ENCODE measurements at places on chromosomes 16 and 17. TPM values are rescaled to one million over a fixed set of nuclear protein-coding genes. Genes with fewer than 3 reads are reported as not detected.

POLG2 gene
- polyA plus RNA-seq: 27.0 TPM

RAB26 gene
- 19.1 TPM for polyA plus RNA-seq

IL32 gene
- polyA plus RNA-seq: 174 TPM

GNAO1 gene
- polyA plus RNA-seq: 15.9 TPM

LRRC37A gene
- polyA plus RNA-seq: 6.2 TPM

DNA sequence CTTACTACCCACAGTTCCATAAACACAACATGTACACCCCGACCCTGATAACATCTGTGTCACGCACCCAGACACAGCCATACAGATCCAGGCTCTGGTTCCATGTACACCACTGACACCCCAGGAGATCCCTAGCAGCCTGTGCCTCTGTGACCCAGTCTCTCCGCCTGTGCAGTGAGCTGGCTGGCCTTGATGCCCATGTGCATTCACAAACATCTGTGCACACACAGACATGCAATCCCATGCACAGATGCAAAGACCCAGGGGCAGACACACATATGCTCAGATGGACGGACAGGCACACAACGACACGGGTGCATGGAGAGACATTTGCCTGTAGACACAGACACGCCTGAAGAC is 4.1 kb downstream of the CCDC102A start:
- no peak for DNase-seq

- no peak for DNase-seq
These were observed 2.6 kb downstream of the ABR start for GRCh38 chr17:1177016-1177700.

DNA sequence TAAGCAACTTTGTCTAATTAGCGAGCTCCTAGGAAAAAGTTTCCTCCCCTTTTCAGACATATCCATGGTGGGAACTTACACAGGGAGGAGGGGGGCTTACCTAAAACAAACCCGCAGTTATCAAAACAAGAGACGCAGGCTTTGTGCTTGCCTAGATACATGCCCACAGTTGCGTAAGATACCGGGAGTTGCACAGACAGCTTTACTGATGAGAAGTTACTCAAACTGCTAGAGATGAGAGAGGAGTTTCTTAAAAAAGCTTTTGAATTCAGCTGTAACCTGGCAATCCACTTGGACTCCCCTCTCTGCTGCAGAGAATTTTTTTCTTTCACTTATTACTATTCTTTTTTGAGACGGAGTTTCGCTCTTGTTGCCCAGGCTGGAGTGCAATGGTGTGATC is 6.8 kb upstream of the ZP2 start:
- no peak for DNase-seq

- DNase-seq: no peak
These were observed 2.2 kb upstream of the DECR2 start for GRCh38 chr16:399340-400019.

DNA sequence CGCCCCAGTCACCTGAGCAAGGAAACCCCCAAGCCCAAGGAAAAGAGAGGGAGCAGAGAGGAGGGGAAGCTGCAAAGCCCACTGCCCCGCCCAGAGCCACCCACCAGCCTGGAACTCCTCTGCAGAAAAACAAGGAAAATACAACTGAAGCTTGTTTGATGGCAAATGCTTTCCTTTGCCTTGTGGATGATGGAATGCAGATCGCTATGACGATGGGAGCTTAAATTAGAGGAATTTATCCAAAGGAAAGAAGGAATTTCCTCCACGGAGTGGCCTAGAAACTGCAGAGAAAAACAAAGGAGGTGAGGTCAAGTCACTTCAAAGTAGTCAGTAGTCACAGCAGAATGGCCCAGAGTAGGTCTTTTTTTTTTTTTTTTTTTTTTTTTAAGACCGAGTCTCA is 31.5 kb upstream of the ASGR2 start:
- no peak for DNase-seq

DNA sequence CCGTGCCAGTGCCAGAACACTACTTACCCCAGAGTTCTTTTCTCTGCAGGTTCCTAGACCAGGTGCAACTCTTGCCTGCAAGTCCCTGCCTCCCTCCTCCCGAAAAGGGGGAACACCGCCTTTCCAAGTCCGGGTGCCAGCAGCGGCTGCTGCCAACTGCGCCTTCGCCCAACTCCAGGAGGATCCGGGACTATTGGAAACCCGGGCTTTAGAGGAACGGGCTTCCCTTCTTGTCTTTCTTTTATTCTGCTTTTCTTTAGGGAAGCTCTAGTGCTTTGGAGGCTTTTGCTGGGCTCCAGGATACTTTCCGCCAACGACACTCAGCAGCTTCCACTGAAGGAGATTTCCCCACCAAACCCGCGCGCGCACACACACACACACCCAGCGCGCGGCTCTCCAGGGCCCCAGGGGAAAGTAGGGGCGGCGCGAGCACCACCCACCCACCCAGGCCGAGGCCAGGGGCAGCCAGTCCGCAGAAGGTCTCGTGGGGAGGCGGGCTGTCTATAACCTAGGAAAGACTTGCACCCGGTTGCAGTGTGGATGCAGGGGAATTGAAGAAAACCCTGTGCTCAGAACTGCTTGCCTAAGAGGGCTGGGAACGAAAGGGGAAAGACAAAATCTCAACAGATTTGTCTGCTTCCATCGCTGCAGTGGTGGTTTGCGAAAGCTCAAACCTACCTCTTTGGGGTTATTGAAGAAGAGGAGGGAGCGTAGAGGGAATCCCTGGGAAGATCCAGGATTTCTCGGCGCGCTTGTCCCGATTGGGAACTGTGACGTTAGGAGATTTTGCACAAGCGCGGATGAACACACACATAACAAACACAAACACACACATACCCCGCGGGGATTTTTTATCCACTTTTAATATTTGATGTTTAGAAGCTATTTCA is 977 bp upstream of the CA10 start:
- no peak for DNase-seq

DNA sequence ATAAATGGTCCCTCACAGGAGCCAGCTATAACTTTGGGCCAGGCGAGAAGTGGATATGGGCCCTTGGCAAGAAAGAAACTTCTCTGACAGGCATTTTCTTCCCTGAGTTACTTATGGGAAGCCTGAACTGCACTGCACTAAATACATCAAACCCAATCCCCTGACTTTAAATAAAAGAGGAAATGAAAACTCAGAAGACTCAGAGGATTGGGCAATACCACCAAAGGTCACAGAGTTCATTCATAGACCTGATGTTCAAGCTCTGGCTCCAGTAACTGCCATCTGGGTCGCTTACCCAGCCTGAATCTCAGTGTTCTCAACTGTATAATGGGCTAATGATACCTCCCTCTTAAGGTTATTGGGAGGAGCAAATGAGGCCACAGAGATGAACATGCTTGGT is 815 bp downstream of the KRT35 start:
- no peak for DNase-seq

DNA sequence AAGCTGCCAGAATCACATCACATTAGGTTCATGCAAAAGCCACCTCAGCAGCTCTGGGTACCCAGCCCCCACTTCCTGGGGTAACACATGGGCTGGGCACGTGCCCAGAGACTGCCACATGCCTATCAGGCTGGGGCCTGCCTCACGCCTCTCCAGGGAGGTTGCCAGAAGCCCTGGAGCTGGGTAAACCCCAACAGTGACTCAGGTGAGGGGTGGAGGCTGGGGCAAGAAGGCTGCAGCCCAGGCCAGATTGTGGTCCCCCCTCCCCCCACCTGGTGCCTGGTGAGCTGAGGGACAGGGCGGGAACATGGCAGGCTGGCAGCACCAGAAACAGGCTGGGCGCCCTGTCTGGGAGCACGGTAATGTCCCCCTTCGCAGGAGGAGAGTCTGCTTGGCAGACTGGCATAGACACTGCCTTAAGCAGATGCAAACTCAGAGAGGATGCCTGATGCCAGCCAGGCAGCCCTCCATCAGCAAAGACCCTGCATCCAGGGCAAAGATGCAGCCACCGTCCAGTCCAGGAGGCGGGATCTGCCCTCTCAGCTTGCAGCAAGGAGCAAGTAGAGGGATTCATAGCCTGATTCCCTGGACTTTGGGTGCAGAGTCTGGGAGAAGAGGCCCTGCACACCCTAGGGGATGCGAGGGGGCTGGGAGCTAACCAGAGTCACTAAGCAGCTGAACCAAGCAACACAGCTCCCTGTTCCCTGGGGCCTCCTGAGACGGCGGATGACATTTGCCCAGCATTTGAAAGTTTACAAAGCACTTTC is 28.8 kb downstream of the NGFR start:
- DNase-seq: no peak

GRCh38 chr17:5861854-5862253 is 208.3 kb upstream of the WSCD1 start:
- no peak for DNase-seq

DNA sequence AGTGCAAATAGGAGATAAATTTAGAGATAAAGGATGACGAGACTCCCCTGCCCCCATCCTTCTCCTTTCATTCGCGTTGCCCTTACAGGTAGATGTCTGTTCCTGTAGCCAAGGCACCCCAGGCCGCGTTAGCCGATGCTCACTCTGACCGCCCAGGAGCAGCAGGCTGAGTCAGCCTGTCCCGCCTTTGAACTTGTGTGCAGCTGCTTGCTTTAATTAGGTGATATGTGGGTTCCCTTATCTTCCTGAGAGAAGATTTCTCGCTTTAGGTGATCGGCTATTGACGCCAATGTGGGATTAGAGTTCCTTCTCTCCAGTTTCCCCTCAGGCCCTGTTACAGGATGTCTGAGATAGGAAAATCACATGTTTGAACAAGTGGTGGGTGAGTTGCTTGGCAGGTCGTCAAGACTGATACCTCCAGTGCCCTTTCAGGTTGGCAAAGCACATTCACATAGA is 119.5 kb downstream of the MSI2 start:
- DNase-seq: no peak

DNA sequence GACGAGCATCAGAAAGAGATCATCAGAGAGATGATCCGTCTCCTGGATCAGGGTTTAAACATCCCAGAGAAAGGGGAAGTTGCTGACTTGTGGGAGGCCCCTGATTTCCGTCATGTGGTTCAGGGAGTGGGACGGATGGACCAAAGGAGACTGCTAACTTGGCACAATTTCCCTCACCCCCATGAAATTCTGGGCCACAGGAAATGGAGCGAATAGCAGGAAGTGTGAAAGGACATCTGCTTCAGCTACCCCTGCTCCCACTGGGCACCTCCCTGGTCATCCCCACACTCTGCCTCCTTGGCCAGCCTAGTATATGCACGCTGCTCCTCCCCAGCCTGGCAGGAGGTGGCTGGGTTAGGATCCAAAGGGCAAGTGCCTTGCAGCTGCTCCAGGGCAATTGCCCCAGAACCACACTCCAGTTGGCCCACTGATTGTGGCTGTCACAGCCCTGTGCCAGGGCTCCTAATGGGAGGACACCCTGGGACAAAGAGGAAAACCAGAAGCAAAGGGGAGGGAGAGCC is 1.3 kb downstream of the ARRB2 start:
- peak; percentile 91 for DNase-seq

- no peak for DNase-seq
These were observed 486 bp downstream of the ZNF785 start for GRCh38 chr16:30585022-30585399.
